ENCODE measurements at places on chromosomes 6 and 20.
A peak's percentile ranks its signal among the peaks of the same experiment; 100 is the strongest.

DNA sequence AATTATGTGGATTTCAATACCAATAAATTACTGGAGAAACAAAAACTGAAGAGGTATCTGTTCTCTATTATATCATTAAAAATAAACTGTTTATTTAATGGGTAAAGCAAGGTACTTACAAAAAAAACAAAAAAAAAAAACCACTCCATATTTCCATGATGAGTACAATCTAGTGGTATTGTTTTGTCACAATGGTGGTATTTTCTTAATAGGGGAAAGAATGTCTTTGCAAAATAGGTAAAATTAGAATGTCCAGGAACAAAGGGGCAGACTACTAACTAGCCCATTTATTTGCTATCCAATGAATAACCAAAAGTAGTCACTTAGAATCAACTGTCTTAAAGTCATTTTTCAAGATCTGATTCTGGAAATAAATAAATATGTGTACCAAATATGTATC, 92.0 kb downstream of the ARHGAP18 start:
- DNase-seq = no peak

DNA sequence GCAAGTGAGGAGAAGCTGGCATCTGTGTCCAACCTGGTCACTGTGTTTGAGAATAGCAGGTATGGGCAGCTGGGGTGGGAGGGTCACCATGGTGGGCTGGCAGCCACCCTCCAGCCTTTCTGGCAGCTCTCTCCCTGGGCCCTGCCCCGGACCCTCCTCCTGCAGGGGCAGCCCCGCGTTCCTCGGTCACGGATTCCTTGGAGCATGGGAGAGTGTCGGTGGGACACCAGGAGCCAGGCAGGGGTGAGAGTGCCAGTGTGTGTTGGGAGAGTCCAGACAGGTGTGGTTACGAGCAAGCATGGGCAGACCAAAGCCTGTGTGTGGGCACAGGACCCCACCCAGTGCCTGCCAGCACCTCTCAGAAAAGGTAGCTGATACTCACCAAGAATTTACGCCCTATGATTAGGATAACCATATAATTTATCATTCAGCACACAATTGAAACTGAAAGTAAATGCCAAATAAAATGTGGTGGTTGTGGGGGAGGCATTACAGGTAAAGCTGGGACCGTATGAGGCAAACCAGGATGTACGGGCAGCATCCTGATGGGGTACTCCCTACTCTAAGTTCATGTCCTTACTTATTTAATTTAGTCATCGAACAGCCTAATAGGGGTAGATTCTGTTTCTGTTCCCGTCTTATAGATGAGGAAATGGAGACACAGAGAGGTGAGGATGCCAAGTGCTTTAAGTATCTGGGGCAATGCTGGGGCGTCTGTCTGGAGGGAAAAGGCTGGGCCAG, 542 bp downstream of the FGD2 start:
- DNase-seq = no peak

DNA sequence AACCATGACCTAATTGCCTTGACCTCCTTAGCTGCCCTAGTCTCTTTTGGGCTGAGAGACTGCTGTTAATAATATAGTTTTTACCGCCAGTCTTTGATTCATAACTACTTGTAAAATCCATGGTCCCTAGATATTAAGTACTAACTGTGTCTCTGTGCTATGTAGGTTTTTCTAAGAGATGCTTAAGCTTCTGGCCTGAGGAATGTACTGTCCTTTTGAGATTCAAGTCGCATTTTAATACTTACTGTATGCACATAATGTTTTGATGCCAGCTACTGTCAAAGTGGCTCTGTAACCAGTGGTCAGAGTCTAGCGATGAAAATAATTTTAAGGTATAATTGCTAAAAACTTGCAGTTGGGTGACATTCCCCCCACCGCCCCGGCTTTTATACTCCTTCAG, 2.1 kb downstream of the AKAP12 start:
- DNase-seq = no peak

DNA sequence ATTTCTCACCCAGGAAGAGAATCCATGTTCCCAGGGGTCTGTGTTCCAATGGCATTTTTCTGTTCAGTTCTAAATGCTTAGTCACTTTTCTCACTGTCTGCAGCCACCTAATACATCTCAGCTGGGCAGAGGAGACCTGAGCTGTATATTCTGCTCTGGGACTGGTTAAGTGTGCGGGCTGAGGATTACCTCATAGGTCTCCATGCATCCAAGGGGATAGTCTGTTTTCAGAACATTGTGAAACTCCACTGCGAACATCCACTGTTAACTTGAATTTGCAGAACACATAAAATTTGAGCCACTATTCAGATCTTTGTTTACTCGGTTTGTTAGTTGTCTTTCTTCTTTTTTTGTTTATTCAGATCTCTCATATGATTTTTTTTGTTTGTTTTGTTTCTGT, 947.1 kb downstream of the TFAP2A start:
- DNase-seq = no peak

- DNase-seq = peak; percentile 70
Measured at GRCh38 chr6:29005183-29005885, at the start of gene ZNF311. Gene ZNF311, minus strand, starts transcription at chr6:29005315. Its CDS starts 1,361 bp downstream, at chr6:29003954.

DNA sequence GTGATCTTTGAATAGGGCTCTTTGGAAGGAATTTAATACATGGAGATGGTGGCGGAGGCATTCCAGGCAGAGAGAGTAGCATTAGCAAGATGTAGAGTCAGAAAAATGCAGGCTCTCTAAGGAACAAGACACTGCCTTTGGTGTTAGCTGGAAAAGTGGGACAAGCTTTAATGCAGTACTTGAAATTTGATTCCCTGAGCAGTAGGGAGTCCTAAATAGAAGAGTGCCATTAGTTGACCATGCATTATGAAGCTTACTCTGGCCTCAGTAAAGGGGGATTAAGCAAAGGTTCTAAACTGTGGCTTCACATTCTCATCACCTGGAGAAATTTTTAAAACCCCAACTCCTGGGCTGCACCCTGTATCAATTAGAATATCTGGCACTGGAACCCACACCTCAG, 494.8 kb upstream of the SOX4 start:
- no peak for DNase-seq

- DNase-seq = no peak
Measured at GRCh38 chr6:34142061-34142998, 3.6 kb downstream of the GRM4 start.

All from activated CD8-positive, alpha-beta memory T cell treated with anti-CD3 and anti-CD28 coated beads for 24 hours (primary cell).